ENCODE measurements at places on chromosomes 1 and 21.

DNA sequence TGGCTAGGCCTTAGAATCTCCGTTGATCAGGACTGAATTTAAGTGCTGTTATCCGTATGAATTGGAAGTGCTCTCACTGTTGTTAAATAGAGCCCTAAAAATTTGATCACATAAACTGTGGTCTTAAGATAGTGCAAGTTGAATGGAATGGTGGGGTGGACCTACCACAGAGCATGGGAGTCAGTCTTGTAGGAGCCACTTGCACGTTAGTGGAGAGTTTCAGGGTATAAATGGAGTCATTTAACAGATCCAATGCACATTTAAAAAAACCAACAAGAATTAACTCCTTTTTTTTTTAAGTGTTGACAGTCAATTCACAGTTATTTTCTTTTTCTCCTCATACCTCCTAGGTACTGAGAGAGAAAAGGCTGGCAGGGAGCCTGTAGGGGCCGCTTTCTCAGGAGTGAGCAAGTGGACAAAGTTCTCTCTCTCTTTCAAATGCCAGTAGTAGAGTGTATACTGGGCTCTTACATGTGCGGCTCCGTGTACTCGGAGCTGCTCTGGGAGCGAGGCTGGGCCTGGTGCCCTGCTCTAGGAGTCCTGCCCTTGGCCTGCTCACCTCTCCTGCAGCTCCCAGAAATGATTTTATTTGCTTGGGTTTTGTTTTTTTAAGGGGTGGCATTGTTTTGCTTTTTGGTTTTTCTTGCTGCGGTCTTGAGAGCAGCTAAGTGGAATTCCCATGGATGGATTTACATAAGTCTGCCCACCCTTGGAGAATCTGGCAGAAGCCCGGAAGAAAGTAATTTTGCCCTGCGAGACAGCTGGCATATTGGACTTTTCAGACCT lies 91.3 kb downstream of the ATP5PO start:
- DNase-seq = no peak

GRCh38 chr1:66353257-66353656 lies 180.7 kb upstream of the SGIP1 start:
- DNase-seq = no peak

DNA sequence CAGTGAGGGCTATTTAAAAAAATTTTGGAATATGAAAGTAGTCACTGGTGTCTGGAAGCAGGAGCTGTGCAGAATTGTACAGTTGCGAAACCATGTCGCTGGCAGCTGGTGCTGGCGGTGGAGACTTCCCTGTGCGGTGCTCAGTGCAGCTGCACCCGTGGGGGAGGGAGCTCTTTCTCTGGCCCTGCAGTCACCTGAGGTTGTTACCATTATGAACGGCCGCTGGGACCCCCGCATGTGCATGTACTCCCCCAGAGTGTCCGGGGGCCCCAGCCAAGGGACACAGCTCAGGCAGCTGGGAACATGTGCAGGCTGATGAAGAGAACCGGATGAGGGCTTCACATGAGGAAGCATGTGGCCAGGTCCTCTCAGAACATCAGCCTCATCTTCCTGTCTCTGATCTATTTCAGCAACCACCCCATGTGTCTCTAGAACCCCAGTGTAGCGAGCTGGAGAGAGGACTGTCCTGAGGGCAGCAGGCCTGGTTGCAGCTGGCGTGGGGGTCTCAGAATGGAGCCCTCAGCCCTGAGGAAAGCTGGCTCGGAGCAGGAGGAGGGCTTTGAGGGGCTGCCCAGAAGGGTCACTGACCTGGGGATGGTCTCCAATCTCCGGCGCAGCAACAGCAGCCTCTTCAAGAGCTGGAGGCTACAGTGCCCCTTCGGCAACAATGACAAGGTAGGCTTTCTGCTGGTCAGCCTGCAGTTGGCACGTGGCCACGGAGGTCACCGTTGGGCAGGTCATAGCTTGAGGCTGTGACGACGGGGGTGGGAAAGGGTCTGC lies at the start of gene TRPM2:
TRPM2 (plus strand) TSS at position 431 of the 780 bp plus-strand sequence; CDS start at position 511, 80 bp downstream.
- DNase-seq = no peak

DNA sequence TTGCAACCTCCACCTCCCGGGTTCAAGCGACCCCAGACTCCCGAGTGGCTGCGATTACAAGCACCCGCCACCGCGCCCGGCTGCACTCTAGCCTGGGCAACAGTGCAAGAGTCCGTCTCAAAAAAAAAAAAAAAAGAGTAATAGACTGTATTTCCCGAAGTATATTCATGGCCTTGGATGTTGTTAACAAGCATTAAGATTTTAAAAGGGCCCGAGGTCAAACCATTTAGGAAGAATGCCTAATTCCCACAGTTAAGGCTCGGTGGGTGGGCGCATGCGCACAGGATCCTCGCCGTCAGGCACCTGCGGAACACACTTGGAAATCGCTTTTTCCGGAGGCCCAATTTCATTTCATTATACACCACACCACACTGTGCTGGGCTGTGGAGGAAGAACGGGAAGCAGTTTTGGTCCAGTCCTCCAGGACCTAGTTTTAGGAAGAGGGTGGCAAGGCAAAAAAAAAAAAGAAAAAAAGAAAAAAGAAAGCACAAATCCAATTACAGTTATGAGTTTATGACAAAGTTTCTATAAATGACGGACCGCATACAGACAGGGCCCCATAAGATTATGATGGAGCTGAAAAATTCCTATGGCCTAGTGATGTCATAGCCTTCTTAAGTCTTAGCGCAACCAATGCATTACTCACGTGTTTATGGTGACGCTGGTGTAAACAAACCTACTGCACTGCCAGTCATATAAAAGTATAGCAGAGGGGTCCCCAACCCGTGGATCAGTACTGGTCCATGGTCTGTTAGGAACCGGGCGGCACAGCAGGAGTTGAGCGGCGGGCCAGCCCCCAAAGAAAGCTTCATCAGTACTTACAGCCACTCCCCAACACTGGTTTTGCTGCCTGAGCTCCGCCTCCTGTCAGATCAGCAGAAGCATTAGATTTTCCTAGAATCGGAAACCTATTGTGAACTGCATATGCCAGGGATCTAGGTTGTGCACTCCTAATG lies 38.2 kb downstream of the H3-3A start:
- peak; percentile 37 for DNase-seq

DNA sequence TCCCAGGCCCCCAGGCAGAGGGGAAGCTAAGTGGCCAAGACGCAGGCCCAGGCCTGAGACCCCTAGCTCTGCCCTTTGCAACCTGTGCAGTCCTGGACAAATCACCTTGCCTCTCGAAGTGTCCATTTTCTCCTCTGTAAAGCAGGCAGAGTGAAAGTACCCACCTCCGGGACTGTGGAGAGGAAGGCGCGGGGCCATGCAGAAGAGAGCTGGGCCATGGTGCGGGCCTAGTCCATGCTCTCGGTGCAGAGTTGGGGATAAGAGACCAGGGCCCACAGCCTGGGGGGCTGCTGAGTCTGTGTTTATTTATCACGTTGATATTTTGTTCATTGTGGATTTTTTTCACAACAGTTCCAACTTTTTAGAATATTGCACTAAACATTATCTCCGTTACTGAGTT lies 160.2 kb upstream of the VAMP3 start:
- DNase-seq = no peak

DNA sequence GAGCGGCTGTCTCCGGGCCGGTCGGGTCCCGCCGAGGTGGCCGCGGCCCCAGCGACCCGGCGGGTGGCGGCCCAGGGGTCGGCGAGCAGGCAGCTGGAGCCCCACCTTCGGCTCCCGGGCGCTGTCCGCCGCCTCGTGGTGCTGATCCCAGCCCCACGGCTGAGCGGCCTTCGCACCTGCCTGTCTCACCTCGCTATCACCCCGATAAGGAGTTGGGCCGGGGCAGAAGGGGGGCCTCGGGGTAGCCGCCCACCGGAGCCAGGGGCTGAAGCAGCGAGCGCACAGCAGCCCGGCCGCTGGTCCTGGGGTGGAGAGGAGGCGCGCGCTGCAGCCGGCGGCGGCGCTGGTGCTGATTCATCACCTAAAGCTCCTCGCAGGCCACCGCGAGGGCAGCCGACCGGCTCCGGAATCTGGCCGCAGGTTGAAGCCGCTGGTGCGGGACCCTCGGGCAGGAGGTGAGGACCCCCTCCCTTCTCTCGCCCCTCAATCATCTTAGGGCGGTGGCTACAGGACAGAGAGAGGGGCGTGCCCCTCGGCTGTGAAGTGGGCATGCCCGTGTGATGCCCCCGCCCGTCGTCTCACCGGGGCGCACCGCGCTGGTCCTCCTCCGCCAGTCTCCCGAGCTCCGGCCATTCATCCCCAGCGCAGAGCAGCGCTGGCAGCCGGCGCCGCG lies 575 bp downstream of the TRIM67 start:
- DNase-seq = no peak

- no peak for DNase-seq
Observed at GRCh38 chr1:109704173-109704572, 7.9 kb upstream of the GSTM5 start.

DNA sequence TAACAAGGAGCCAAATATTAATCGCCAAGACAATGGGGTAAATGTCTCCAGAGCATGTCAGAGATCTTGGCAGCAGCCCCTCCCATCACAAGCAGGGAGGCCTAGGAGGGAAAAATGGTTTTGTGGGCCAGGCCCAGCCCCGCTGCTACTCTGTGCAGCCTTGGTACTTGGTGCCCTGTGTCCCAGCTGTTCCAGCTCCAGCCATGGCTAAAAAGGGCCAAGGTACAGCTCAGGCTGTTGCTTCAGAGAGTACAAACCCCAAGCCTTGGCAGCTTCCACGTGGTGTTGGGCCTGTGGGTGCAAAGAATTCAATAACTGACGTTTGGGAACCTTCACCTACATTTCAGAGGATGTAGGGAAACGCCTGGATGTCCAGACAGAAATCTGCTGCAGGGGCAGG lies 10.4 kb downstream of the UBE2G2 start:
- no peak for DNase-seq

- DNase-seq = no peak
Observed at GRCh38 chr1:90711696-90712095, 5.4 kb downstream of the BARHL2 start.

GRCh38 chr1:154418062-154418921 lies 13.1 kb downstream of the IL6R start:
- DNase-seq = no peak

- no peak for DNase-seq
Observed at GRCh38 chr1:23694371-23694770, 2.8 kb downstream of the RPL11 start.

GRCh38 chr21:35561116-35561515 lies 499.2 kb downstream of the SETD4 start:
- DNase-seq = no peak

DNA sequence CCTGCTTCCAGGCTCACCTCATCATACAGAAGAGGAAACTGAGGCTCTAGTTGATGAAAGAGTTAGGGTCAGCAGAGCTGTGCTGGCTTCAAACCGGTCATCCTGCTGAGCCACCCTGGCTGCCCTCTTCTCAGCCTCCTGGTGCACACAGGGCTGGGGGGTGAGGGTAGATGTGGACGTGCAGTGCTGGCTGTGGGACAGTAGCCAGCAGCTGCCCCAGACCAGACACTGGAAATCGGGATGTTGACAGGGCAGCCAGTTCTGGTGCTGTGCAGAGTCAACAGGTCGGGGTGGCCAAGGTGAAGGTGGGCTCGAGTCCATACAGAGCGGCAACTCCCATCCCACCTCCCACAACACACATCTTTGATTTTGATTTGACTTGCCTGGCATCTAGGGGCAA lies 1.5 kb upstream of the CLCNKA start:
- DNase-seq = no peak

DNA sequence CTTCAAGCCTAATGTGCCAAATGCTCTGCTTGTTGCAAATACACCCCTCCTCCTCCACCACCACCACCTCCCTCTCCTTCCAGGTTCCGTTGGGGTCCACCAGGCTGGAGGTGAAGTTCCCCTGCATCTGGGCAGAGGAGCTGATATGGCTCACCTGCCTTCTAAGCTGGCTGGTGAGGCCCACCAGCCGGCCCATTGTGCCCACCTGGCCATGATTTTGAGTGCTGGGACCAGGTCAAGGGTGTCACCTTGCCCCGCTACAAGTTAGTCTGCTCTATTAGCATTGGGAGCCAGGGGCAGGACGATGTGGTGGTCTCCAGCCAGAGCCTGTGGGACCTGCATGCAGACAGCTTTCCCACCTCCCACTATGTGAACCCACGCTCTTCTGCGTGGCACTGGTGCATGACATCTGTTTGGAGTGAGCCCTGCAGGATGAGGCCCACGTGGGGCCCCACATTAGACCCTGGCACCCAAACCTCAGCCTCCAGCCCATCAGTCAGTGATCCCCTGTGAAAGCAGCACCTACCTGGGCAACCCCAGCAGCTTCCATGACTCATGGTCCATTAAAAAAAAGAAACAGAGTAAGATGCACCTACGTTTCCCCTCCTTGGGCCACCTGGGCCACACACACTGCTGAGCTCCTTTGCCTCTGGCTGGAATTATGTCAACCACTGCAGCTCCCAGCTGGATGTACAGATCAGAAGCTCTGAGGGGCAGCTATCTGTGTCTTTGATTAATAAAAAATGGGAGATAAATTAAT lies 15.6 kb upstream of the CDCP2 start:
- no peak for DNase-seq

DNA sequence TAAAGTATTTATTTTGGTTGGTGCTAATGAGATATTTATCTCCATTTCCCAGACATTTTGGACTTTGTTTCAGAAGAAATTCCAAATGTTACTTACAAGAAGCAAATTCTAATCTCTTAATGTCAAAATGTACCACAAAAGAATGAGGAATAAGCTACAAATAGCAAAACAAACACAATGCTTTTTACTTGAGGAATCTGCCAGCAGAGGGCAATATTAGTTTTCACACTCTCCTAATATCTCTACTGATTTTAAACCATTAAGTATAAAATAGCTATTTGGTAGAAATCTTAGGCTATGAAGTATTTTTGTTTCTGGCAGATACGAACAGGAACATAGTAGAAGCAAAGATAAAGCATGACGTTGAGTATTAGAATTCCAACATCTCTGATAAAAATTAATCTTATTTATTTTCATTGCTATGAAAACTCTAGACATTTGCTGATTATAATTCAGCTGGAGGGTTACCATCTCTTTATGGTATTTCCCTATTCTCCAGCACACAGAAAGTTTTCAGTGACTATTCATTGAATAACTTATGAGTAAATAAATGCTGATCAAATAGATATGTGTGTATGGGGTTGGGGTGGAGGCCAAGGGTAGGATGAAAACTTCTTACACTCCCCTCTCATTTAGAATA lies 13.4 kb upstream of the HMCN1 start:
- no peak for DNase-seq

- DNase-seq = no peak
Observed at GRCh38 chr1:45913731-45914501, 110.5 kb downstream of the MAST2 start.

GRCh38 chr21:37683396-37684114 lies 232.7 kb downstream of the KCNJ6 start:
- no peak for DNase-seq

GRCh38 chr1:189432753-189433152 lies 1044.9 kb downstream of the BRINP3 start:
- DNase-seq = no peak

DNA sequence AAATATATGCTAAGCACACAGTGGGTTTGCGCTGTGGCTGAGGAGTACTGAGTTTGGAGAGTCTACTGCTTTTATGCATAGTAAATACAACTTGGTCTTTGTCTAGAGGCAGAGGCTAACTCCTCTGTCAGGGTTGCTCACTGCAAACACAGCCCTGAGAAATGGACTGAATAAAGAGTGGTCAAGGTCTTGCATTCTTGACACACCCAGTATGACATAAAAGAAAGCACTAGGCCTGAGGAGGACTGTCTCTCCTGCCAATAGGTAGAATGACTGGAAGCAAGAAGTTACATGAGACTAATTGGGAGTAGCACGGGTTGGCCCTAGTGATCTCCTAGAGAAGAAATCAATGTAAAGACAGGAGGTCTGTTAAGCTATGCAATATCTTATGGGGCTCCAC lies 367.2 kb upstream of the B3GALT2 start:
- no peak for DNase-seq
